ENCODE measurements at places on chromosomes 1 and 21.

GRCh38 chr1:245983294-245983967 is 523.6 kb downstream of the SMYD3 start:
- DNase-seq, result no peak

DNA sequence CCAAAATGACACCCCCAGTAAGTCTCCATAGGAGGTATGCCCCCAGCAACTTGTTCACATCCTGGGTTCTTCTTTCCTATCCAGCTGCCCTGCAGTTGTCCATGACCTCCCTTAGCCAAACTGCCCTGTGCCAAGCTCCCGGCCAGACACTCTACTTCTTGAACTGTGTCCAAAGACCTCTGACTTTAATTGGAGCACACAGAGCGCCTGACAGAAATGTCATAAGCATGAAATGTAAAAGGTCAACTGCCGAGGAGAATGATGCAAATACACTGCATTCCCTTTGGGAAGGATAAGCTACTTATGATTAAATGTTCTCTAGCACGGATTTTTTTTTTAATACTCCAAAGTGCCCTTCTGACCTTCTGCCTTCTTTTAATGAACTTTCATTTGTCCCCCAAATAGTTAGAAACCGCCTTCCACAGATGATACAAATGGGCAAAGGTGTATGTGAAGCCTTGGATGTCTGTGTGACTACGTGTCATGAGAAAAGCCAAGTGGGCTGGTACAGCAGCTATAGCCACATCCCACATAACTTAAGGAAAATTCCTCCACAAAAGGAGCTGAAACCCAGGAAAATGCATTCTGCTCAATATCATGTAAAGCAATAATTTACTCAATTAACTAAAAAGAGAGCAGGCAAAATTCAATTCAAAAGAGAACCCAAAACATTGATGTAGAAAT is 26.8 kb downstream of the PALMD start:
- DNase-seq, result peak; percentile 45

GRCh38 chr1:233075915-233076295 is 125.5 kb downstream of the NTPCR start:
- no peak for DNase-seq

GRCh38 chr1:209927466-209927865 is 10.6 kb upstream of the SYT14 start:
- DNase-seq, result no peak

DNA sequence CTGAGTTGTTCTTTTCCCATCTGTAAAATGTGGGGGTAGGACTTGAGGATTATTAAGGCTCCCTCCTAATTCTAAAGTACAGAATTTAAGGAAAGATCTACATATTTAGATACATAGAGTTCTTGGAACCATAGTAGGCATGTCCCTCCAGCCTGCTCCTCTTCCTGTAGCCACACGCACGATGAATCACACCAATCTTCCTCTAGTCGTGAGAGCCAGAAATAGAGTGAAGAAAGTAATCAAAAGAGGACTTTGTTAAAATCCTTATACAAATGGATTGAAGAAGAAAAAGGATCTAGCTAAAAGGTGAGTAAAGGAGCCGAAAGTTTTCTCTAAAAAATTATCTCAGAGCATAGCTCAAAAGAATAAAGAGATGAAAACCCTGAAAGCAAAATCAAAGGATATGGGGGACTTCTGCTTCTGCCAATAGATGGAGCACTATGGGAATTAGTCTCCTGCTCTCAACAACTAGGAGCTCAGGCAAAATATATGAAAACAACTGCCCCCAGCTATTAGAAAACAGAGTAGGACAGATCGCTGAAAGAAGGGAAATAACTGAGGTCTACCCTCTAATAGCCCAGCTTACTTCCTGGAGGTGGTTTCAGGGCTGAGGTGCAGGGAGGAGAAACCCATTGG is 8.5 kb downstream of the C1orf141 start:
- DNase-seq, result peak; percentile 23

DNA sequence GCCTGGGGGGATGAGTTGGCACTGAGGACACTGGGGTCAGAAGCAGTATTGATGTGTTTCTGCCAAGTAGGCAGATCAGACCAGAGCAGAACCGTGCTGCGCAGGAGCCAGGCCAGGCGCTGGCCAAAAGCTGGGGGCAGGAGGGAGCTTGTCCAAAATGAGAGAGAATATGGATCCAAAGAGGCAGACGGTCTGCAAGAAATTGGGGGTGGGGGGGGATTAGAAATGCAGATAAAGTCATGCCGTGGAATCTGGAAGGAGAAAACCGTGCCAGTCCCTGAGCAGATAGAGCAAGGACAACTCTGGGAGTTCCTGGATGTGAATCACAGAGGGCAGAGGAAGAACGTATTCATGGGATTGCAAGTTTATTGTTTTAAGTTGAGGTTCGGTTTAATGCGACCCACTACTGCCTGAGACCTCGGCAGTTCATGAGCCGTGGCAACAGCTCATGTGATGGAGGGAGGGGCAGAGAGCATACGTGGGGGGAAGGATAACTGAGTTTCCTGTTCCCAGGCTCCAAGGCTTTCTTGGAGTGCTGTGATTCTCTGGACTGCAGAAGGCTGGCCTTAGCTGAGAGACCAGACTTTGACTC is 224.0 kb downstream of the FGGY start:
- peak; percentile 19 for DNase-seq

GRCh38 chr1:45994423-45994822 is 138.0 kb downstream of the PIK3R3 start:
- no peak for DNase-seq

DNA sequence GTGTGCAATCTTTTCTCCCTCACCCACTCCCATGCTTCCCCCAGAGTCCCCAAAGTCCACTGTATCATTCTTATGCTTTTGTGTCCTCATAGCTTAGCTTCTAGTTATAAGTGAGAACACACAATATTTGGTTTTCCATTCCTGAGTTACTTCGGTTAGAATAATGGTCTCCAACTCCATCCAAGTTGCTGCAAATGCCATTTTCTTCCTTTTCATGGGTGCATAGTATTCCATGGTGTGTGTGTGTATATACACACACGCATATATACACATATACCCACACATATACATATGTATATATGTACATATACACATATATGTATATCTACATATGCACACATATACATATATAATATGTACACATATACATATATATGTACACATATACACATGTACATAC is 69.3 kb downstream of the ERG start:
- no peak for DNase-seq

Measured in EL (cell line).